SK-N-MC (cell line): ENCODE measurements at places on chromosomes 1 and 21.

DNA sequence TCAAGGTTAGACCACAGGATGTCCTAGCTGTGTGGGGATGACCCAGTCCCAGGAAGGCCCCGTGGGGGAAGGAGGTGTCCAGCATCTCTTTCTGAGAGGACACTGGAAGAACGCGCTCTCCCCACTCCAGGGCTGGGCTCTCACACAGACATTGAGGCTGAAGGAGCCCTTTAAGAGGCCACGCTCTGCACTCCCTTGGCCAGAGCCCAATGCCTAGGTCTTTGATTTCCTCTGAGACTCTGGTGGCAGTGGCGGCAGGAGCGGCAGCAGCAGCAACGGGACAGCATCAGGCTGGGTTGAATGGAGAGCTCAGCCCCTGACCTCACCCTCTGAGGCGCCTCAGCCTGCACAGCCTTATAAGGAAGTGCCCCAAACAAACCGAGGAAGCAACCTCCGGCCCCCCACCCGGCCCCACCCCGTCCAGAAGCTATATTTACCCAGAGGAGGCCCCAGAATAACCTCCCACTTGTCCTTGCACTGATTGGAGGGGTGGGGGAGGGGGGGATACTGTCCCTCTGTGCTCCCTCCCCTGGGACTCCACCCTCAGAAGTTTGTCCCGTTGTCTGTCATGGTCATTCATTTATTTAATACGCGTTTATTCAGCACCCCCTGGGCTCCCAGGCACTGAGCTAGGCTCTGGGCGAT is 12.3 kb downstream of the NES start:
- no peak for DNase-seq

DNA sequence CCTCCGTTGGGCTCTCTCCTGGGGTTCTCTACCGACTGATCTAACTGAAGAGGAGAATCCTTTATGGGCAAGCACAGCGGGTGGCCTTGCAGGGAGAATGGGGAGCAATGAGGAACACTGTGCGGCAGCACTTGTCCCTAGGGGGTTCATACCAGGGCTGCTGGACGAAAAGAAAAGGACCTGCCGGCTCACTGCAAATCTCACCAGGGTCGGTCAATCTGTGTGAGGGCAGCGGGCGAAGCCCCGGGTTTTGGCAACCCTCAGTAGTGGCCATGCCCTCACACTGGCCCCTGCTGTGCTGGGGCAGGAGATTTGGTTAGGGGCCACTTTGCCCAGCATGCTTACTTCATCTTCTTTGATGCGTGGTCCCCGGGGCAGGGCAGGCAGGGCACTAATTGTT is 5.9 kb downstream of the LHX9 start:
- no peak for DNase-seq

DNA sequence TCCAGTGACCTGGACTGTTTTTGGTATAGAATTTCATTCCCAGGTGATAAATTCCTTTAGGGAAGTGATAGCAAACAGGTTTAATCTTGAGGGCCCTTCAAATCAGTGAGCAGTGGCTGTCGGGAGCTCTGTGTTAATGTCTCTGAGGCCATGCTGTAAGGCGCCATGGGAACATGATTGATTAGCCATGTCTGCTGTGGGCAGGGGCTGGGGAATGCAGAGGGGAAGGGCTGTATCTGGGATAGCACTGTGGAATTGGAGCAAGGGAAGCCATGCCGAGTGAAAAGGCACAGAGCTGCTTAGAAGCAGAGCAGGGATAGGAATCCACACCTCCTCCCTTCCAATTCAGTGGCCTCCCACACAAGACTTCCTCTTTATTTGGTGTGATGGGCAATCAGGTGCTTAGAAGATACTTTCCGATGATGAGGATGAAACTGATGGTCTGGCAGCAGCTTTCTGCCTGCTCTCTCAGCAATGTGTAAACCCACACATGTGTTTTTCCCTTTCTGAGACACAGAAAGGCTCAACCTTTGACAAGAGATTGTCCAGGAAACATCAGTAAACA is 83.8 kb upstream of the SSX2IP start:
- no peak for DNase-seq

- no peak for DNase-seq
Observed at GRCh38 chr21:15127437-15127836, 62.6 kb upstream of the NRIP1 start.

DNA sequence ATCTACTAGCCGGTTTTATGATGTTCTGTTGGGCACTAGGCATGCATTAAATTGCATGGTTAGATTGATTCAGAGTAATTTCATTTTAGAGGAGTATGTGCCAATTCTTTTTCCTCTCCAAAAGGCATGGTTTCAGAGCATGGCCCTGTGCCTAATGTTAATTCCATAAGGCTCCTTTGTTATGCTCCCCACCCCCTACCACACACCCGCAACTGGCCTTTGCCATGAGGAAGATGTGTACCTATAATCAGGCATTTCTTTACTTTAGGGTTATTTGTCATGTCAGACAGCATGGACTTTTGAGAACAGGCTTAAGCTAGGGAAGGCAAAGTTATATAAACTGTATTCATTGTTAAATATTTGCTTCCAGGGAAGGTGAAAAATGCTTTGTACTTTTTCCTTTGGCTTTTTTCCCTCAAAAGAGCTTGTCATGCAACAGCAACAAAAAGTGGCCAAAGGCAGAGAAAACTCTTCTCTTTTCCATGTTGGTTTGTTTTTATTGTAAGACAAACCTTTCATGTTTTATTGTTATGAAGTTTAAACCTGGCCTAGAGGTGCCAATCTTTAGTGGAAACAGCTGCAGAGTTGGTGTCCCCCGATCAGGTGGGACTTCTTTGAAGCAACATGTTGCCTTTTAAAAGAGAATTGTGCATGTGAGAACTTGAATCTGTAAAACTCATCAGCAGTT is 24.3 kb upstream of the NBL1 start:
- DNase-seq = no peak

- DNase-seq = no peak
Observed at GRCh38 chr1:89538361-89538760, 13.7 kb downstream of the LRRC8B start.

DNA sequence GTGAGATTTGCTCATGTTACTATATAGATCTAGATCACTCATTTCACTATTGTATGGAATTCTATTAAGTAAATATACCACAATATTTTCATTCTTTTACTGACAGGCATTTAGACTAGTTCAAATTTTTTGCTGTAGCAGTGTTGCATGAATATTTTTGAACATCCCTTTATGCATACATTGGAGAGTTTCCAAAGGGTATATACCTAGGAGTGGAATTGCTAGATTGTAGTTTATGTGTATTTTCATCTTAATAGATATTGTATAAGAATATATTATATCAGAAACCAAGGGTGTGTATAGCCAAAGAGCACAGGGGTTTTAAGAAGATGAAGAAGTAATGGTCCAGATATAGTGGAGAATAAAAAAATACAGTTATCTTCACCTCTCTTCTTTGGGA is 6.2 kb downstream of the SCMH1 start:
- DNase-seq = no peak

DNA sequence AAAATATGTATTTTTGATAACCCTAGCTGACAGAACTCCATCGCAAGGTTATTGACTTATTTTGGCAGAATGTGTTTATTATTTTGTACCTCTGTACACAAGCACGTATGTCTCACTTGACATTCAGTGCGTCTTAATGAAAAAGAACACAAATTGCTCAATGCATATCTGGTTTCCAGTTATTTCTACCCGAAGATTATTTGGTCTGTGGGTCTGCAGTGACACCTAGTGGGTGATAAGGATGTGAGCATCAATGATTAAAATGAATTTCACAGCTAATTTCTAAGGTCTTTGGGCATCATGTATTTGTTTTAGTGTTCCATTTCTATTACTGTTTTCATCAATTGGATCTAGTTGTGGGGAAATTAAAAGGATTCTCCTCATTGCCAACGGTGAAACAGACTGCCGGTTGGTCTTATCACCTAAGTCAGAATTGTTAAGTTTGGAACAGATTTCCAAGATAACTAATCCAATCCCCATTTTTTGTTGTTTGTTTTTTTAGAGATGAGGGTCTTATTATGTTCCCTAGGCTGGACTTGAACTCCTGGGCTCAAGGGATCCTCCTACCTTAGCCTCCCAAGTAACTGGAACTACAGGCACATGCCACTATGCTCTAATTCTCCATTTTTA is 13.9 kb downstream of the DDX20 start:
- DNase-seq = peak; percentile 22

- no peak for DNase-seq
Observed at GRCh38 chr21:42257091-42257765, 38.3 kb downstream of the ABCG1 start.

DNA sequence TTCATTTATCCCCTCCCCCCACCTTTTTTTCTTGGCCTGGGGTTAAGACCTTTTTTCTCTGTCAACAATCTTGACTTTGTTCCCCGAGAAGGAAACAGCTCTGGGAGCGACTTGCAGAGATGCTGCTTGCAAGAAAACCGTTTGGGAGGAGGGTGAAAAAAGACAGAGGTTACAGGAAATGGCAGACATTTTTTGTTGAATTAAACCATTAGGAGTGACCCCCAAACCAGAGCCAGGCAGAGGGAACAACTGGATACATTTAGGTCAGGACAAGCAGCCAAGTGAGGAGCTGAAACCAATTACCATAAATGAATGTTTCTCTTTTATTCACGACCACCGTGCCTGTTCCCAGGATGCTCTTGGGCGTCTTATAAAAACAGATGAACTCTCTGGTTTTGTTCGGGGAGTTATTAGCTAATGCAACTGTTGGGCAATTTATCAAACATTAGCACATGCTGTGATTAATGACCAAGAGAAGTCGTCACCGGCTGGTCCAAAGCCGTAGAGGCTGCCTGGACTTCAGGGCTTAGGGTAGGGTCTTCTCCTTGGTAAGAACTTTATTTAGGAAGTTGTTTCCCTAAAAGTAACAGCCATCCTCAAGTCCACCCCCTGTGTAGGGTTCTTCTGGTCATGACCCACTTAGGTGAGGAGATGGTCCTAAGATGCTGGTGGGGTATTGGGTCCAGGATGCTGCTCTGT is 141.0 kb downstream of the FOXD2 start:
- no peak for DNase-seq

DNA sequence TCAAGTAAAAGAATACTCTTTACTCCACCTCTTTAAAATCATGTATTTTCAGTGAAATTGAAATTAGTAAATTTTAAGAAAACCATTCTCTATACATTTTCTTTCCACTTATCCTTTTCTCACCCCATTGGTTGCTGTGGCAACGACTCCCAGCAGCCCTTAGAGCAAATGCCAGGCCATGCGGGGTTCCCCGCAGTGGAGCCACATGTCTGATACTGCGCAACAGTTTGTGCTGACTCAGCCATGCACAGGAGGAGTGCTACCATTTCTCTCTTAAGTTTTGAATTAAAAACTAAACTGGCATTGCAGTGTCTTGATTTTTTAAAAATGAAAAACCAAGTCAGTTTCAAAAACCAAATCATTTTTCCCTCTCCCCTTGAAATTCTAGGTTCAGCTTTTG is 214.1 kb upstream of the L1TD1 start:
- peak; percentile 82 for DNase-seq

- no peak for DNase-seq
Observed at GRCh38 chr1:61132176-61132638, 49.8 kb downstream of the NFIA start.

DNA sequence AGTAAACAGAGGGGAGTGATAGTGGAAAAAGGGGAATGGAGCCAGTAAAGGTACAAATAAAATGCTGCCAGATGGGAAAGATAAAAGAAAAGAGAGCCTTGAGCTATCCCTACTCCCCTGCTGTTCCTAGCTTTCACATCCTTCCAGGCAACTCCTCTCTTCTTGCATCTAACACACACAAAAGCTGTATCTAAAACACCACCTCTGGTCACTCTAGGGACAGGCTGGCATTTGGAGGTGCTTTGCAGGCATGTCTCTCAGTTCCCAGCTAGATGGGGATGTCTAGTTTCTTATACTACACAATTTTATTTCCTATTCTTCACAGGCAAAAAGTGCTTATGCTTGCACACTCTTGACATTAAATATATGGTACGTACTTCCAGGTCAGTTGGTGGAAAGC is 185.1 kb upstream of the ST6GALNAC5 start:
- DNase-seq = no peak

- no peak for DNase-seq
Observed at GRCh38 chr1:85089203-85089602, 40.9 kb upstream of the MCOLN3 start.

DNA sequence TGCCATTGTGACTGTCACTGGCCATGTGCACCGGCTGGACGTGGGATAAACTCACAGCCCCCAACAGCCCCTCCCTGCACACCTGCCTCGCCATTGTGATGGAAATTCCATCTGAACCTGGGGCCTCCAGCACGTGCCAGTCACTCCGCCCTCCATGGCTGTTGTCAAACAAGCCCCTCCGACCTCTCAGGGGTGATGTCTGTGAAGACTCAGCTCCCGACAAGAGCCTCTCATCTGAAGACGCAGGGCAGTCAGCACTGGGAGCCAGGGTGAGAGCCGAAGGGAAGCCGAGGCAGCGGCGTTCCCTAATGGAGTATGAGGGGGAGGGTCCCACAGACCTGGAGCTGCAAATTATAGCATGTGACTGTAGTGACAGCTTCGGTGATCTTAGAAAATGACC is 1.4 kb upstream of the KRTAP10-2 start:
- no peak for DNase-seq

- DNase-seq = no peak
Observed at GRCh38 chr21:35048706-35049617, at the start of gene RUNX1. TSS of gene RUNX1 (minus strand) at chr21:35049302.

- DNase-seq = no peak
Observed at GRCh38 chr1:114130846-114131525, 22.7 kb downstream of the SYT6 start.

GRCh38 chr1:97791251-97791650 is 129.6 kb downstream of the DPYD start:
- DNase-seq = no peak

DNA sequence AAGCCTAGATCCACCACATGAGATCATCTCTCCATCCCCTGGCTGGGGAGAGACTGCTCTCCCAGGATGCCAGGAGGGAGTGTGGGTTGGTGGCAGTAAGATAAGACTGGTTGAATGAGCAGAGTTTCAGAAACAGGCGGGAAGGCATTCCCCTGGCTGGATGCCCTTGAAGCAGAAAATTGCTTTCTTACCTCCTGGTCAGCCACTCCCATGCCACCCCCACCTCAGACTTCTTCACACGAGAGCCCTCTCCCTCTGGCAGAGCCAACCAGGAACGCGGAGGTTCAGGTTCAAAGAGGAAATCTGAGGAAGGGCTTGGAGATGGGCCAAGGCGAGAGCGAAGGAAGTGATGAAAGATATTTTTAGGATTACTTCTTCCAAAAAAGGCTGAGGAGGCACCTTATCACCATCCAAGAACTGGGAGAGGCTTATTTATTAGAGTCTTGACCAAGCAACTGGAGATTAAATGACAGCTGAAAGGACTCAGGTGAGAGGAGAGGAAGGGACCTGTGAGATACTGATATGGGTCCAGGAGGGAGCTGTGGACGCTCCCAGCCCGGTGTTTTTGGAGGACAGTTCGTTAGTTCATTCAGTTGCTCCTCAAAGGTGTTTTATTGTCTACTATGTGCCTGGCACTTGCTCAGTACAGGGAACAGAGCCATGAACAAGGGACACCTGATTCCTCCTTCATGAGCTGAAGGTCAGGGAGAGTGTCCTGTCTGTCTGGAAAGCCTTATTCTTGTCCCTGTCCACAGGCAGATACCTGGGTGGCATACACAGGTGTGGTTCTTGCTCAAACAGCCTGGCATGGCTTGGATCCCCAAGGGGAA is 18.9 kb upstream of the SLC26A9 start:
- no peak for DNase-seq
